Stimulated activated CD8-positive, alpha-beta memory T cell treated with anti-CD3 and anti-CD28 coated beads, Interleukin-15, amount 100 ng/mL, for 1 hour (primary cell): ENCODE measurements at places on chromosomes 3 and 15.
A peak's percentile ranks its signal among the peaks of the same experiment; 100 is the strongest.

GRCh38 chr3:150721285-150722130 is 17.8 kb upstream of the ERICH6 start:
- DNase-seq = no peak

GRCh38 chr3:46423588-46423987 is 16.5 kb downstream of the CCRL2 start:
- no peak for DNase-seq

- DNase-seq = peak; percentile 6
These were observed 42.0 kb downstream of the BFSP2 start for GRCh38 chr3:133441867-133442270.

- no peak for DNase-seq
These were observed 6.0 kb downstream of the WNT5A start for GRCh38 chr3:55480911-55481743.

DNA sequence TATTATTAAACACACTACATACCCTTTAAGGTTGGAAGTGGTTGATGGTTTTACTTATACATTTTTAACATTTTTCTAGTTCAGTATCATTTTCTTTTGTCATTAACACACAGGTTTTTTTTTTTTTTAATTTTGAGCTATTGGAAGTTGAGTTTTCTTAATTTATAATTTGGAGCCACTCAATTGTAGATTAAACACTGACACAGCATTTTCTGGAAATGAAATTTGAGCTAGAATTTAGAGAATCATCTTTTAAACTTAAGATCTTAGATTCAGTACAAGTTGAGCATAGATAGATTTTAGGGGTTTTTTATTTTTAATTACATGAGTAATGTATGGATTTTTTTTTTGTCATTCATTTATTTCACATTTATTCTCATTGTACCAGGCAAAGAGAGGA is 35.0 kb downstream of the RASA2 start:
- no peak for DNase-seq

DNA sequence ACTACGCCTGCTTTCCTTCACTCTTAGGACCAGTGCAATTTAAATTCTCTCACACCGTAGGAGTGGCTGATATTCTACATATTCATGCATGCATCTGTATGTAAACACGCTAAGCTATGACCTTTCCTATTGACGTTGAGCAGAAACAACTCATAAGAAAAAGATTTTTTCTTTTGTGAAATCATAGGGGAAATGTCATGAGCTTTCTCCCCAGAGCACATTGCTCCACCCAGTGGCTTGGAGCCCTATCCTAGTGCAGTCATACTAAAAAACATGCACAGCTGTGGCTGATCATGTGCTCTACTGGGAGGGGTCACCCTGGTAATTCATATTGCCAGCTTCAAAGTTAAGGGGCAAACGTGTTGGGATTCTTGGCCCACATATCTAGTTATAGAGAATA is 1.8 kb upstream of the MESD start:
- DNase-seq = no peak

- peak; percentile 80 for DNase-seq
These were observed at the start of gene SCAPER for GRCh38 chr15:76905013-76905839. Gene SCAPER, minus strand, starts transcription at chr15:76905340. Its CDS starts 21,523 bp downstream, at chr15:76883817.

DNA sequence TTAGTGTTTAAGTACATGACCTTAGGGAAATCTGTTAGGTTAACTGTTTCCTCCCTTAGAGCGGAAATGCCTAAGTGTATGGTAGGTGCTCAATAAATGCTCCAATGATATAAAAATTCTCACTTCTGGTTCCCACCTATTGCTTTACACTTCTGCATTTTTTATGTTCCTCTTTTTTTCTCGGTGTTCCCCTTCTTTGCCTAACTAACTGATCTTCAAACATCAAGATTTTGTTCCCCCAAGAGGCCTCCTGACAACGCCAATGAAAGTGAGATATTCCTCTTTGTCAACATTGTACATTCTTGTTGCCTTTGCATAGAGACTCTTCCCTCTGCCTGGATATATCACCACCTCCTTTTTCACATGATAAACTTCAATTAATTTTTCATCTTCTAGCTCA is 17.4 kb downstream of the SLC35A5 start:
- no peak for DNase-seq

DNA sequence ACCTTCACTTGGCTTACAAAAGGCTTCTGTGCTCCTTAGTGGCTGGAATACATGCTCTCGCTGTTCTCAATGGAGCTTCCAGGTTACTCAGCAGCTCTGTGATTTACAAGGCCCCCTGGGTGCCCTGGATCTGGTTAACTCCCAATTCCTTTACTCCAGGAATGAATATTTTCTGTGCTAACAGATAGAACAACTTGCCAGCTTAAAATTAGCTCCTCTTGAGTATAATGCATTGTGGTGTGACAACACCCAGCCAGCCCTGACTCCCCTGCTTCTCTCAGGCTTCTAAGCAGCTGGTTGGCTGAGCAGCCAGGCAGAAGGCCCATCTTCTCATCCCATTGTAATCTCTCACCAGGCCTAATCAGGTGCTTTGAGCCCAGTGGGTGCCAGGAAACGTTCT is 246.4 kb downstream of the ALCAM start:
- DNase-seq = no peak

DNA sequence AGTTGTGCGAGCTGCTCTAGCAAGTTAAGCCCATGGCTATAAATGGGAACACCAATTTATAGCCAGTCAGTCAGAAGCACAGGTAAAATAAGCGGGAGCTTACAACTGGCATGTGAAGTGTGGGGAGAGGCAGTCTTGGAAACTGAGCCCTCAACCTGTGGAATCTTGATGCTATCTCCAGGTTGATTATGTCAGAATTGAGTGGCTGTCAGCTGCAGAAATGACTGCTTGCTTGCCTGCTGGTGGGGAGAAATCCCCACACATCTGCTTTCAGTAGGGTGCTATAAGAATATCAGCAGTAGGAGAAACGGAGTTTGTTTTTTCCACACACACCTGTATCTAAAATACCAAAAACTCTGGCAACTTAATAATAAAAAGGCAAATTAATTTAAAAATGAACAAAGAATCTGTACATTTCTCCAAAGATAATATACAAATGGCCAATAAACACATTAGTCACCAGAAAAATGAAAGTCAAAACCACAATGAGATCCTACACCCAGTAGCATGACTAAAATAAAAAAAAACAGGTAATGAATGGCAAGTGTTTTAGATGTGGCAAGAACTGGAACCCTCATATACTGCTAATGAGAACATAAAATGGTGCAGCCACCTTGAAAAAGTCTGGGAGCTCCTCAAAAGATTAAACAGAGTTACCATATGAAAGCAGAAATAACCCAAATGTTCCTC is 26.0 kb upstream of the MAP4 start:
- no peak for DNase-seq

DNA sequence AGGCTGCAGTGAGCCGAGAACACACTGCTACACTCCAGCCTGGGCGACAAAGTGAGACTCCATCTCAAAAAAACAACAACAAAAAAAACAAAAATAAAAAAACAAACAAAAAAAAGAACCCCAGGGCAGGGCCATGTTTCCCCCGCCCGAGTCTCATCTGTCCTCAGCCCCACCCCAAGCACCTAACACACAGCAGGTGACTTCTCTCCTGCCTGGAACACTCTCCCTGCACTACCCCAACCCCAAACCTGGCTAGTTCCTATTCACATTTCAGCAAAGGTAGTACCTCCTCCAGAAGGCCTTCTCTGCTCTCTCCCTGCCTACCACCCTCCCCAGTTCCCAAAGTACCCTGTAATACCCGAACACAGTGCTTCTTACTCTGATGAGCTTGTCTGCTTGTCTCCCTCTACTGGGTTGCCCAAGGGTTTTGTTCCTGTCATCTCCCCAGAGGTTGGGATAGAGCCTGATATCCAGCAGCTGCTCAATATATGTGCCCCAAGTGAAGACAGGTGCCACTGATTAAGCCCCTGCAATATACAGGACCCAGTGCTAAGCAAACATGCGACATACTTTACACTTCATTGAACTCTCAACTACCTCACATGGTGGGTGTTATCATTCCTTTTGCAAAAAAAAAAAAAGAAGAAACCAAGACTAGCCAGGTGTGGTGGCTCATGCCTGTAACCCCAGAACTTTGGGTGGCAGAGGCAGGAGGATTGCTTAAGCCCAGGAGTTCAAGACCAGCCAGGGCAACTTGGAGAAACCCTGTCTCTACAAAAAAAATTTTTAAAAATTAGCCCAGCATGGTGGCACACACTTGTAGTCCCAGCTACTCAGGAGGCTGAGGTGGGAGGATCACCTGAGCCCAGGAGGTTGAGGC is 103.6 kb downstream of the DAPK2 start:
- DNase-seq = no peak

- no peak for DNase-seq
These were observed 95.6 kb downstream of the CD200R1L start for GRCh38 chr3:112751061-112751460.

DNA sequence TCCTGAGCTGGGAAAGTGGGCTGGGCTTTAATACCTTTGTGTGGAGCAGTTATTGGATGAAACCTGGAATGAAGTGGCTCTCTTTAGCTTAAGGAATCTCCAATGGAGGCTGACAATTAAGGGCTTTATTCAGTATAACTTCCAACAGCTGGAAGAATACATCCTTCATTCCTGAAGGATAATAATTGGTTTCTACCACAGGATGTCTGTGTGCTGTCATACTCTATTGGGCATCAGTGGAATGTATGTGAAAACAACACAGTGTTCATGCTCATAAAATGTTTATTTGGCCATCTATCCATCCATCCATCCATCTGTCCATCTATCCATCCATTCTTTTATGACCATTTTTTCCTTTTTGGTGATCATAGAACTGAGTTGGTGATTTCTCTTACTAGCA is 220.7 kb upstream of the GAP43 start:
- no peak for DNase-seq

DNA sequence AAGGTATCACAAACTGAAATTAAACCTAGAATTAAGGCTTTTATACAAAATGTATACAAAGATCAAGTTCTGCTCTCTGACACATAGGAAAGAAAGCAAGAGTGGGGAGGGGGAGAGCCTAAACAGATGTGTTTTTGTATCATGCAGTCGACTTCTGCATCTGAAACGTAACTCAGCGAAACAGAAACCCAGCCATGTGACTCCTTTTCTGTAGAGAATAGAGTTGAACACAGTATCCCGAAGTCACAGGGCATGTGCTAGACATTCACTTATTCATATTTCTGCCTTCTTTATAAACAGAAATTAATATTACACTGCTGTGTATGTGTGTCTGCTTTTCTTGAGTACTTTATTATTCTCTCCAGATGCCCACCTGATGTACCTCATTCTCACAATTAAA is 121.0 kb downstream of the PDZRN3 start:
- DNase-seq = no peak

DNA sequence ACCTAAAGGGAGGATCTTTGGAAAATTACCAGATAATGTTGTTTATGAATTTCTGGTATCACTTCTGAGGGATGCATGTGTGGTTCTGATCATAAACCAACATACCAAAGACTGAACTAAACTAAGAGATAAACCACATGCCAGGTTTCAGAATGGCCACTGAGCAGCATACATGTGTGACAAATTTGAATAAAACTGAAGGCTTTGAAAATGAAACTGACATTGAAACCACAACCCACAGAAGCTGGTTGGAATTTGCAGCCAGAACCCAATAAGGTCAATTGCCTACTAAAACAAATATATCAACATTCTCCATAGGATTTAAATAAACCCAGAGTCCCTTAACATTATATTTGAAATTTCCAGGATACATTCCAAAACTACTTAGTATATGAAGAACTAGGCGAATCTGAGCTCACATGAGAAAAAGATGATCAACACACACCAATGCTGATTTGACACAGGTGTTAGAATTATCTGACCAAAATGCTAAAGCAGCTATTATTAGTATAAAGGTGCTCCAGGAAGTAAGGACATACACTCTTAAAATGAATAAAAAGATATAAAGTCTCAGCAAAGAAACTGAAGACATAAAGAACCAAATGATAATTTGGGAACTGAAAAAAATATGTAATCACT is 125.0 kb downstream of the ZNF280D start:
- DNase-seq = no peak

DNA sequence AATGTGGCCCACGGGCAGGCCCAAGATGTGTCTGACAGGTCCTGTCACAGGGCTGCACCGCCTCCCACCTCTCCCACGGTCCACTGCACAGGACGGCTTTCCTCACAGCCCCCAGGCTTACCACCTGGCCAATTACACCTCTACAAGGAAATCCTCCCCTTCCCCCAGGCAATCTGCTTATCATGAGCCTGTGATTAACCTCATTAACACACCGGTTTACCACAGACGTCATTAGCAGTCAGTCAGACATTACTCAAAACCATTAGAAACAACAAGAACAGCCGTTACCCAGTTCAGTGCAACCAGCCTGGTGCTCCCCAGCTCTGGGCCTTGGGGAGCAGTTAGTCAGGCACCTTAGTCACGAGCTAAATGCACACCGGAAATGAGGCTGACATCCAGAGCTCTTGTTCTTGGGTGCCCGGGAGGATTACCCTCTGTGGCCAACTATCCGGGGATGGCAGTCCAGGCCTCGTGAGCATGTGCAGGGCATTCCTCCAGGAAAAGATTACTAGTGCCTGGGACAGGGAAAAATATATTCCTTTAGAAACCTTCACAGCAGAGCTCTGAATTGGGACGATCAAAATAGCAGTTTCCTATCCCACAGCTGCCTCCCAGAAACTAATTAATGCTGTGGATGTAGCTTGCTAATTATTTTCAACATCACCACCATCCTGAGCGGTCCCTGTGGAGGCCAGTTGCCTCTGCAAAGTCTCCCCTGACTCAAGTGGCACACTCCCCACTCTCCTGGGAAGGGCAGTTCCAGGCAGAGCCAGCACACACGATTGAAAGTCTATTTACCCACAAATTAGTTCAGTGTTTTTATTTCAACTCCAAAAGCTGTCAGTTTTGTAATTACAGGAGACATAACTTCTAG is 117.4 kb upstream of the ZBED2 start:
- DNase-seq = no peak

DNA sequence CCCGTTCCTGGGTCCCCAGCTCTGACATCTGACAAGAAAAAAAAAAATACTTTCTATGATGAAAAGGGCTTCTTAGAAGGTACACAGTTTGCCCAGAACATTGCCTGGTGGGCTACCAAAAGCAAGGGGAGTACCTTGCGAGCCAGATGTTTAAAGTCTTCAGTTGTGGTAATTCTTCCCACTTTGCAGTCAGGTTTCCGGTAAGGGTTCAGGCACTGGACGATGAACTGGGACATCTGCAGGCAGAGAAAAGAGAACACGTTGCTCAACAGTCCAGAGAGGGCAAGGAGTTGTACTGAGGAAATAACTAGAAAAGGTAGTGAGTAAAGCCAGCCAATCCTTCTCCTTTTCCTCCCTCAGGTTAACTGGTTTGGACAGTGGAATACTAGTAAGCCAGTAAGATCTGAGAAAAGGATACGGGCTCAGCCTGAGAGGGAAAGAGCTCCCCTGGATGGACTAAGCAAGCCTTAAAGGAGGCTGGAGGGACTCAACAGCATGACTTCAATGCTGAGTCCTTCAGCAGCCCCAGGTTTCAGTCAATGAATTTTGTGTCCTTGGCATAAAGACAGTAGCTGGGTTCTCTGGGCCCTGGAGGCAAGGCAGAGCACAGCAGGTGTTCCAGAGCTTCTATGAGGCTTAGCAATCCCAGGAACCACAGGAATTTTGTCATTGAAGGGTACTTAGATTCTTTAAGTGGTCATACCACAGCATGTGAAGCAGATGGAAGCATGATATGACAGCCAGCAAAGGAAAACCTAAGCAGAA is 38.2 kb downstream of the NBEAL2 start:
- DNase-seq = no peak
